ENCODE measurements at places on chromosomes 7 and 10. TPM values are rescaled to one million over a fixed set of nuclear protein-coding genes. Genes with fewer than 3 reads are reported as not detected.

CXCL12 gene
- total RNA-seq: 13.9 TPM

PKD1L1 gene
- total RNA-seq: under 0.01 TPM

C10orf62 gene
- not detected for total RNA-seq

AZGP1 gene
- not detected for total RNA-seq

GJD4 gene
- not detected for total RNA-seq

FRMD4A gene
- 69.7 TPM for total RNA-seq

LIPJ gene
- 3.7 TPM for total RNA-seq

PKD2L1 gene
- total RNA-seq: not detected

SPDYE2B gene
- total RNA-seq: not detected

LAMB4 gene
- 0.82 TPM for total RNA-seq

DNA sequence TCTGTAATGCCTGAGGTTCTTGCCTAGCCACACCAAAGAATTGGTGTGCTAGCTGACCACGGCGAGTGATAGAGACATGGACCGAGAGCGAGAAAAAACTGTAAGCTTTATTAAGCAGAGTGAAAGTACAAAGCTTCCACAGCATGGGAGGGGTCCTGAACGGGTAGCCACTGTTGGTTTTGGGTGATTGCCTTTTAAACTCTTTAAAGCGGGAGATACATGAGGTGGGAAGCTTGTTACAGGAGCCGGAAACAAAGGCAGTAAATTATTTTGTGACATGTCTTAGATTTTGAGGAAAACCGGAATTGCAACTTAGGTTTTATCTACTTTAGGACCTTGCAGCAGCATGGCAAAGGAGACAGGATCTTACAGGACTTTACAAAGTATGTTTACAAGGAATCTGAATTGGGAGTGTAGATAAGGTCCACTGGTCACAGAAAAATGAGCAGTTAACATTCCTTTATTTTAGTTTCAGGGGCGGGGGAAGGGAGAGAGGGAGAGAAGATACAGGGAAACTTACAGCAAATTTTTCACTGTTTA lies 252.7 kb upstream of the MBL2 start:
- no peak for DNase-seq

- DNase-seq: no peak
Measured at GRCh38 chr10:131810036-131810804, 90.6 kb upstream of the PPP2R2D start.

DNA sequence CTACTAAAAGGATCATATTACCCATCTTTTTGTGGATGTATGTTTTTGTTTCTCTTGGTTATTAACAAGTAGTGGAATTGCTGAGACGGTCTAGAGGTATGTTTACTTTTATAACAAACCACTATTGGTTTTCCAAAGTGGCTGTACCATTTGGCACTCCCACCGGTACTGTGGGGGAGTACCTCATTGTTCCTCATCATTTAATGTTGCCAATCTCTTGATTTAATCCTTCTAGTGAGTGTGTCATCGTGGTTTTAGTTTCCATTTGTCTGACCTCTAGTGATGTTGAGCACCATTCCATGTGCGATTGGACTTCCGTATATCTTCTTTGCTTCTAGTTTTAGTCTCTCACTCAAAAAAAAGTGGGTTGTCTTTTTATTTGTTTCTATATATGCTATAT lies 50.4 kb downstream of the RBM33 start:
- DNase-seq: no peak

GRCh38 chr10:58173391-58173790 lies 94.3 kb downstream of the IPMK start:
- no peak for DNase-seq

- DNase-seq: peak; percentile 8
Measured at GRCh38 chr10:70847659-70848360, 32.1 kb downstream of the SGPL1 start.

- peak; percentile 41 for DNase-seq
Measured at GRCh38 chr10:104255311-104255981, 754 bp downstream of the GSTO1 start.

GRCh38 chr10:121910673-121911420 lies 17.0 kb downstream of the ATE1 start:
- peak; percentile 22 for DNase-seq

- DNase-seq: no peak
Measured at GRCh38 chr7:136845899-136846465, 22.5 kb upstream of the CHRM2 start.

- DNase-seq: no peak
Measured at GRCh38 chr10:48589266-48589665, 15.6 kb downstream of the ARHGAP22 start.

- no peak for DNase-seq
Measured at GRCh38 chr7:147858421-147858820, 732.1 kb upstream of the C7orf33 start.

- DNase-seq: no peak
Measured at GRCh38 chr10:35895331-35895730, 253.2 kb upstream of the FZD8 start.

DNA sequence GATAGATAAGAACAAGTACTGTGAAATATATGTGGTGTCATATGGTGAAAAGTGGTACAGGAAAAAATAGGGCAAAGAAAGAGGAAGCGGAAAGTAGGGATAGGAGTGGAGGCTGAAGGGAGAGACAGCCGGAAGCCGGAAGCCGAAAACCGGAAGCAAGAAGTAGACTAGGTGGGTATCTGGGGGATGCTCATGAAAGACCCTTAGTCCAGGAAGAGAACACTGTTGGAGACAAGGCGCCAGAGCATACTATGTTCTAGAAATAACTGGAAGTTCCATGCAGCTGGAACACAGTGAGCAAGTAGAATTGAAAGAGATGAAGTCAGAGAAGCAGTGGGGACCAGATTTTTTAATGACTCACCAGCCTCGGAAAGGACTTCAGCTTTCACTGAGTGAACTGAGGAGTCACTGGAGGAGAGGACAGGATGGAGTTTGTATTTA lies 22.5 kb downstream of the ST8SIA6 start:
- DNase-seq: peak; percentile 19

DNA sequence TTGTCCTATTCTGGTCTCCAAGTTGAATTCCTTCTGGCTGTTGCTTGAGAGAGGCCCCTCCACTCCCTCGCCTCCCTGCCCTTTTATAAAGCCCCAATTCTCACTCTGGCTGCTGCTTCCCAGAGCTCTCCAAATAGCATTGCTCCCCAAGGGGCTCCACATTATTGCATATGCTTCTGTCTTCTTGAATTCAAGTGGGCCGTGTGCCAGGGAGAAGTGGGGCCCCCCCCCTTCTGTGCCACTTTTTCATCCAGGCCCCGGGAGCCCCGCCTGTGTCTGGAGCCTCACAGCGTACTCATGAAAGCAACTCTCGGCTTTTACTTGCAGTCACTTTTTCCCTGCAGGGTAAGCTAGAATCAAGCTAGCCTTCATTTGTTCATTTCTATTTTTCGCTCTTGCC lies 265.1 kb downstream of the CCSER2 start:
- no peak for DNase-seq

- no peak for DNase-seq
Measured at GRCh38 chr10:97574374-97575126, 2.0 kb downstream of the ANKRD2 start.

DNA sequence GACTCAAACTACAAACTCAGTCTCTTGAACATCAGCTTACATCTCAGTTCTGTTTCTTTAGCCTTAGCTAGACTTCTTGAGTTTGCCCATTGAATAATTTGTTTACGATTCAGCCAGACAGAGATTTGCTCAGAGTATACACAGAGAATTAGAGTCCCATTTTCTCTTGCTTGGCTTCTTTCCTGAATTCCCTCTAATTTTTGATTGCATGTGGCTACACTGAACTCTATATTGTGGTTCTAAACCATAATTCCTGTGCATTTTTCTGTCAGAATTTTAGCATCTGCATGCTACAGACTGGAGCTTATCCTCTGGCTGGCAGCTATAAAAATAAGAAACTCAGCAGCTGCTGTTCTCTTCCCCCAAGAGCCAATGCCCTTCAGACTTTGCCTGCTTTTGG lies 354.9 kb downstream of the MDFIC start:
- DNase-seq: no peak

- no peak for DNase-seq
Measured at GRCh38 chr10:57579926-57580325, 687.8 kb downstream of the IPMK start.

DNA sequence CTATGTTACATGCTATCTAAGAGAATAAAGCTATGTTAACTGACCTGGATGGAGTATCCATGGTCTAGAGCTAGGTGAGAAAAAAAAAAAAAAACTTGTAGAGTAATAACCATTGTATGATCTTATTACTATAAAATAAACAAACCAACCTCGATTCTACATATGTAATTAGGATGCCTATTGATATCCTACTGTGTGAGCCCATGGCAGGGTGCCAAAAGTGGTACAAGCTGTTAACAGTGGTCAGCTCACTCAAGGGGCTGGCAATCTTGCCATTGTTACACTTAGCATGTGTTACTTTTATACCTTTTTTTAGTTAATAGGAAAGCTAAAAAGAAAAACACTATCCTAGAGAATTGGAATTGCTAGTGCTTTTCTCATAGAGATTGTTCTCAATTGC lies 13.5 kb upstream of the IL6 start:
- no peak for DNase-seq

DNA sequence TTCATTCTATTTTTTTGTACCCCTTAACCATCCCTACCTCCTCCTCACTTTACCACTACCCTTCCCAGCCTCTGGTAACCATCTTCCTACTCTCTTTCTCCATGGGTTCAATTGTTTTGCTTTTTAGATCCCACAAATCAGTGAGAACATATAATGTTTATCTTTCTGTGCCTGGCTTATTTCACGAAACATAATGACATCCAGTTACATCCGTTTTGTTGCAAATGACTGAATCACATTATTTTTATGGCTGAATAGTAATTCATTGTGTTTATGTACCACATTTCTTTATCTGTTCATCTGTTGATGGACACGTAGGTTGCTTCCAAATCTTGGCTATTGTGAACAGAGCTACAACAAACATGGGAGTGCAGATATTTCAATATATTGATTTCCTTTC lies 24.1 kb downstream of the ATRNL1 start:
- DNase-seq: no peak

DNA sequence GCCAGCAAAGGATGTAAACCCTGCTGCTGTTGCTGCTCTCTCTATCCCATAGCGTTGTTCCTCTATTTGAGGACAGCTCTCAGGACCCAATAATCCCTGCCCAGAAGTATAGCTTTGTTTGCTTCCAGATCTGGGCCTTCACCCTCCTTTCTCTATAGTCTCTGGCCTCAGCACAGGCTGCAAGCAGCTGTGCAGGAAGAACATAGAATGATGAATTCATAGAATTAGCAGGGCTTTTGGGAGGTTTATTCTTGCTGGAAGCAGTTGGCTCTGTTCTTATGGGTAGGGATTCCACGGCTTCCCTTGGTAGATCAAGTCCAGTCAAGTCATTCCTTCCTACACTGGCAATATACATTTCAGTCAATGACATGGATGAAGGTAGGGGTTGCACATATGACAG lies 354.7 kb downstream of the HPSE2 start:
- no peak for DNase-seq

GRCh38 chr10:37707829-37708578 lies 149.4 kb downstream of the ZNF248 start:
- DNase-seq: no peak

- no peak for DNase-seq
Measured at GRCh38 chr7:155833651-155834050, 21.4 kb upstream of the SHH start.

DNA sequence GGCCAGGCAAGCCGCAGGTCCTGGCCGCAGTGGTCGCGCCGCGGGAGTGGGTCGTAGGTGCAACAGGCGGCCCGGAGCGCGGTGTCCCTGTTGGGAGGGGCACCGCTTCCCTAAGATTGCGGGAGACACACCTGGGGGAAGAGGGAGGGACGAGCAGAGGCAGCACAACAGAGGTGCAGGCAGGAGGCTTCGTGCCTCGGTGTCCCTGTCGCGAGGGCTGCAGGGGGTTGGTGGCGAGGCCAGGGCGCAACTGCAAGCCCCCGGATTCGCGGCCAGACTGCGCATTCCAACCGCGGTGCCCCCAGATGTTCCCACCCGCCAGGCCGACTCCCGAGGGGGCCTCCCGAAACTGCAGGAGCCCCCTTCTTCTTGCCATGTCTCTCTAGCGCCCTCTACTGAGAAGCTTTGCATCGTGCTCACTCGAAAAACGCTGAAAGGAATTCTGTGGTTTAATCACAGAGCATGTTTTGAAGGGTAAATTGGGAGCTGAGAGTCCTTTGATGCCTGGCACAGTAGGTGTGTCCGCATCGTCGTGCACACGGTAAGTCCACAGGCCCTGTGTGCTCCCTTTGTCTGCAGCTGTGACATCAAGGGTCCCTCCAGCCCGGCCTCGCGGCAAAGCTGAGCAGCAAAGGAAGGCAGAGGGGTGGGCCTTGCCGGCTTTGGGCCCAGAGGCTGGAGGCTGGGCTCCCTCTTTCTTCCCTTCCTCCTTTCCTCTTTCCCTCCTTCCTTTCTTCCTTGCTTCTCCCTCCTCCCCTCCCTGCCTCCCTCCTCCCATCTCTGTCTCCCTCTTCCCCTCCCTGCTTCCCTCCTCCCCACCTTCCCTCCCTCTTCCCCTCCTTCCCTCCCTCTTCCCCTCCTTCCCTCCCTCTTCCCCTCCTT lies 6.2 kb upstream of the MBL2 start:
- DNase-seq: no peak

DNA sequence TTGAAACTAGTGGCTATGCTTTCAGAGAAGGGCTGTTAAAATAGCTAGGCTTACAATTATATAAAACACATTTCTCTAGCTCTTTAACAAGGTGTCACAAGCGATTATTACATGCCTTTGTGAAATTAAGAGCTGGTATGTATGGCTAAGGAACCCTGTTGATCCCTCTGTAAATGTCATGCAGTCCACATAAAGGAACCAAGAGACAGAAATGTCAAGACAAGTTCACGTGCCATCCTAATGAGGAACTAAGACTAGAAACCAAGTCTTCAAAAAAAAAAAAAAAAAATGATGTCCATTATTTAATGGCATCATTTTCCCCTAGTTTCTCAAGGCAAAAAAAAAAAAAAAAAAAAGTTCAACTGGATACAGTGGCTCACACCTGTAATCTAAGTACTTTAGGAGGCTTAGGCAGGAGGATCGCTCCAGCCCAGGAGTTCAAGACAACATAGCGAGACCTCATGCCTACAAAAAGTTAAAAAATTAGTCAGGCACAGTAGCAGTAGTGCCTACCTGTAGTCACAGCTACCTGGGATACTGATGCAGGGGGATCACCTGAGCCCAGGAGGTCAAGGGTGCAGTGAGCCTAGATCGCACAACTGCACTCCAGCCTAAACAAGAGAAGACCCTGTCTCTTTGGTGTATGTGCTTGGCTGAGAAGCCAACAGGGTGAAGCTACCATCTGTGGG lies 63.4 kb downstream of the SRPK2 start:
- no peak for DNase-seq

- DNase-seq: no peak
Measured at GRCh38 chr10:114902151-114902550, 35.8 kb upstream of the TRUB1 start.

DNA sequence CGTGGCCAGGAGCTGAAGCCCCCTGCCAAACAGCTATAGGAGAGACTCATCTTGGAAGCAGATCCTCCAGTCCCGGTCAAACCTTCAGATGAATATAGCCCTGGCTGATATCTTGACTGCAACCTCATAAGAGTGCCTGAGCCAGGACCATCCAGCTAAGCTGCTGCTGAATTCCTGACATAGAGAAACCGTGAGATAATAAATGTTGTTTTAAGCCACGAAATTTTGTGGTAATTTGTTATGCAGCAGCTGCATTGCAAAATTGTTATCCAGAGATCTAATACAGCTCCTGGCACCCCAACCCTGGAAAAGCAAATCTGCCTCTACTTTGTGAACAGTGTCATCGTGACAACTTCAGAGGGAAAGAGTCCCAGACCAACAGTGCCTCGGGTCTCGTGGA lies 119.9 kb downstream of the CREB5 start:
- no peak for DNase-seq

Data from frontal cortex (tissue), 4 donors.